ENCODE measurements at places on chromosomes 16 and 17. TPM values are rescaled to one million over a fixed set of nuclear protein-coding genes. Genes with fewer than 3 reads are reported as not detected.

POLR3K gene
- 17.8 TPM for total RNA-seq

OR3A3 gene
- total RNA-seq, result not detected

CCL1 gene
- total RNA-seq, result not detected

- no peak overlapping the region for H3K4me3 ChIP-seq
- no peaks in the 10 kb centered on the region for H3K27me3 ChIP-seq
- H3K4me1 ChIP-seq, result peaks cover 18% of the 10 kb centered on the region
Measured at GRCh38 chr16:14015033-14015432, 56.1 kb upstream of the MRTFB start.

CNTNAP1 gene
- 5.0 TPM for total RNA-seq

DNA sequence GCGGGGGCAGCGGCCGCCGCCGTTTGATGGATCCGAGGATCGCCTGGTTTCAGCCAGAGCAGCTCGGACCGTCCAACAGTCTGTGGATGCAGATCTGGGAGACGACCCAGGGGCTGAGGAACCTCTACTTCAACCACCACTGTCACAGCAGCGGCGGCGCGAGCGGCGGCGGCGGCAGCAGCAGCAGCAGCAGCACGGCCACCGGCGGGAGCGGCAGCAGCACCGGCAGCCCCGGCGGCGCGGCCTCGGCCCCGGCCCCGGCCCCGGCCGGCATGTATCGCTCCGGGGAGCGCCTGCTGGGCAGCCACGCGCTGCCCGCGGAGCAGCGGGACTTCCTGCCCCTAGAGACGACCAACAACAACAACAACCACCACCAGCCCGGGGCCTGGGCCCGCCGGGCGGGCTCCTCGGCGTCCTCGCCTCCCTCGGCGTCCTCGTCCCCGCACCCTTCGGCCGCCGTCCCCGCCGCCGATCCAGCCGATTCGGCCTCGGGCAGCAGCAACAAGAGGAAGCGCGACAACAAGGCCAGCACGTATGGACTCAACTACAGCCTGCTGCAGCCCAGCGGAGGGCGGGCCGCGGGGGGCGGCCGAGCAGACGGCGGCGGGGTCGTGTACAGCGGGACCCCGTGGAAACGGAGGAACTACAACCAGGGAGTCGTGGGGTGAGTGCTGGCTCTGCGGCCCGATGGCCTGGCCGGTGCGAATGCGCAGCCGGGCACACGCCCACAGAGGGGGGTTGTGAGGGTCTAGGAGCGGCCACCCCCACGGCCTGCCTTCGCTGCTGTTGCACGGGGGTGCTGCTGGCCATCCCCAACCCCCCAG, 702 bp downstream of the TENT4B start:
- peak overlapping the region; percentile 90 for H3K4me3 ChIP-seq
- H3K27ac ChIP-seq, result no peak overlapping the region
- peaks cover 16% of the 10 kb centered on the region for H3K4me1 ChIP-seq
- no peaks in the 10 kb centered on the region for H3K36me3 ChIP-seq

DNA sequence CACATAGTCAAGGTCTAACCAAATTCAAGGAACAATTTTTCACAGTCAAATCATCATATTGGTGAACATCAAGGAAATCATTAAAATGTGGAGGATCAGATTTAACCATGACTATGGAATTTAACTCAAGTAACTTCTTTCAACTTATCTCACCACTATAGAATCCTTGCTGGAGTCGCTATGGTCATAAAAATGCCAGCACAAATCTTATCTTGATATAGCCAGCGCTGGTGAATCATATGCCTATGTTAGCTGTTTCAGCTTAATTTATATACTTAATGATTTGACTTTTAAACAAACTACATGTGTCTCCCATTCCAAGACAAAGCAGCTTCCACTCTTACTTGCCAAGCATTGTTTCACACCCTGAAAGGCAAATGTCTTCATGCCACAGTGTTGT, 416.4 kb downstream of the CDH11 start:
- H3K4me3 ChIP-seq, result no peak overlapping the region
- no peaks in the 10 kb centered on the region for H3K27me3 ChIP-seq
- no peak for DNase-seq

GRCh38 chr17:47275245-47275984, 21.8 kb downstream of the ITGB3 start:
- H3K27ac ChIP-seq, result peak overlapping the region; percentile 91
- H3K4me1 ChIP-seq, result peaks cover 29% of the 10 kb centered on the region
- peak overlapping the region; percentile 34 for H3K4me3 ChIP-seq
- DNase-seq, result peak; percentile 71
- H3K27me3 ChIP-seq, result no peaks in the 10 kb centered on the region
- H3K36me3 ChIP-seq, result no peaks in the 10 kb centered on the region

GRCh38 chr17:32349503-32349853, 479 bp upstream of the ZNF207 start:
- H3K27me3 ChIP-seq, result no peaks in the 10 kb centered on the region
- peaks cover 23% of the 10 kb centered on the region for H3K36me3 ChIP-seq
- peaks cover 11% of the 10 kb centered on the region for H3K4me1 ChIP-seq
- H3K4me3 ChIP-seq, result peak overlapping the region; percentile 89

SLC5A11 gene
- 0.07 TPM for total RNA-seq

C17orf113 gene
- 2.1 TPM for total RNA-seq

DNA sequence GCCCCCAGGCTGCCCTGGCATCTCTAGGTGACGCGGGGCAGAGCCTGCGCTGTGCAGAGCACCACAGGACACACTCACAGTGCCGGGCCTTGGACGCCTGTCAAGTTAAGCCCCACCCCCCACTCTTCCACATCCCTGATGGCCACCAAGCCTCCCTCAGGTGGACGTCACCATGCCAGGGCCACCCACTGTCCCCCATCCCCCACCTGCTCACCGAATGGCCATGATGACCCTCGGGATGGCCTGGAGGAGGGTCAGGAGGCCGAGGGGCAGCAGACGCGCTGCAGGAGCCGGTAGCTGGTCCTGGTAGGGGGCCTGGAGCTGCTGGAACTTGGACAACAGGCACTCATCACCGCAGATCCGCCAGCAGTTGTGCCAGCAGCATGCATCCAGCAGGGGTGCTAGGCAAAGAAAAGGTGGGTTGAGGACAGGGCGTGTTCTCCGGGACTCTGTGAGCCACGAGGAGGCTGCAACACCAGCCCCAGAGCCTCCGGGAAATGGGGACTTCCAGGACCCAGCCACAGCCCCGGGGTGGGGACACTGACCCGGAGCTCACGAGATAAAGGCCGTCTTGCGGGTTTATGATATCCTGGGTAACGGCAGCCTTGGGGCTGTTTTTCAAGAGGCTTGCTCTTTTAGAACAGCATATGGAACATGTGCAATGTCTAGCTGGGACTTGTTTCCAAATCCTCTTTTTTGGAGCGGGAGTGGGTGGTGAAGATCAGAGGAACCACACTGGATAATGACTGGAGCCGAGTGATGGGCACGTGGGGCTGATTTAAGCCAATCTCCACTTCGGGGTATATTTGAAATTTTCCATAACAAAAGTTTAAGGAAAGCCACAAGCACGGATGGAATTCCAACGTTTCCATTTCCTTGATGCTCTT, 11.4 kb downstream of the C16orf95 start:
- H3K27me3 ChIP-seq, result no peaks in the 10 kb centered on the region
- peak; percentile 56 for DNase-seq
- 0 out of 2 replicates have a peak, but pooled peaks cover 4% of the 10 kb centered on the region for H3K4me1 ChIP-seq
- H3K36me3 ChIP-seq, result no peaks in the 10 kb centered on the region
- no peak overlapping the region for H3K4me3 ChIP-seq

GRCh38 chr17:18031955-18032354, 7.0 kb downstream of the ATPAF2 start:
- no peak overlapping the region for H3K27ac ChIP-seq
- no peaks in the 10 kb centered on the region for H3K27me3 ChIP-seq
- no peak for DNase-seq
- H3K36me3 ChIP-seq, result no peaks in the 10 kb centered on the region

GRCh38 chr17:81529437-81529803, 1.2 kb downstream of the FSCN2 start:
- no peak overlapping the region for H3K27ac ChIP-seq
- H3K4me1 ChIP-seq, result no peaks in the 10 kb centered on the region
- H3K4me3 ChIP-seq, result no peak overlapping the region
- DNase-seq, result no peak
- H3K27me3 ChIP-seq, result peaks cover 9% of the 10 kb centered on the region

DNA sequence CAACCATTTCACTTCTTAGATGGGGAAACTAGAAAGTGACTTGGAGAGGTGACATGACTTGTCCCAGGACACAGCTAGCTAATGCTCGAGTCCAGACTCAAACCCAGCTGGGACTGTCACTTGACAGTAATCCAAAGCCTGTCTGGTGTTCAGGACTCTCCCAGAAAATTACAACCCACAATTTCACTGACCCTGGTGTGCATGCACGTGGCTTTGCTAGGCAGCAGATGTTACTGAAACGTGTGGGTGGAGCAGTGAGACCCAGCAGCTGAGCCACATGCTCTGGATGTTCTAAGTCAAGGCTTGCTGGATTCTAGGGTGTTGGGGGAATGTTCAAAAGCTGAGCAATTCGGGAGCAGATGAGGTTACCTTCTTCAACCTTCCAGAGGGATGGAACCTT, 364.6 kb downstream of the GRIN2A start:
- H3K4me3 ChIP-seq, result no peak overlapping the region
- H3K4me1 ChIP-seq, result peaks cover 72% of the 10 kb centered on the region
- no peaks in the 10 kb centered on the region for H3K27me3 ChIP-seq
- H3K36me3 ChIP-seq, result no peaks in the 10 kb centered on the region

CD300LB gene
- total RNA-seq, result not detected

TRAF4 gene
- total RNA-seq, result 152 TPM

ITGB4 gene
- 9.7 TPM for total RNA-seq

REXO5 gene
- total RNA-seq, result 6.9 TPM

Measured in GM23338 (cell line).